ENCODE measurements at places on chromosomes 2 and 18. TPM values are rescaled to one million over a fixed set of nuclear protein-coding genes. Genes with fewer than 3 reads are reported as not detected.

DNA sequence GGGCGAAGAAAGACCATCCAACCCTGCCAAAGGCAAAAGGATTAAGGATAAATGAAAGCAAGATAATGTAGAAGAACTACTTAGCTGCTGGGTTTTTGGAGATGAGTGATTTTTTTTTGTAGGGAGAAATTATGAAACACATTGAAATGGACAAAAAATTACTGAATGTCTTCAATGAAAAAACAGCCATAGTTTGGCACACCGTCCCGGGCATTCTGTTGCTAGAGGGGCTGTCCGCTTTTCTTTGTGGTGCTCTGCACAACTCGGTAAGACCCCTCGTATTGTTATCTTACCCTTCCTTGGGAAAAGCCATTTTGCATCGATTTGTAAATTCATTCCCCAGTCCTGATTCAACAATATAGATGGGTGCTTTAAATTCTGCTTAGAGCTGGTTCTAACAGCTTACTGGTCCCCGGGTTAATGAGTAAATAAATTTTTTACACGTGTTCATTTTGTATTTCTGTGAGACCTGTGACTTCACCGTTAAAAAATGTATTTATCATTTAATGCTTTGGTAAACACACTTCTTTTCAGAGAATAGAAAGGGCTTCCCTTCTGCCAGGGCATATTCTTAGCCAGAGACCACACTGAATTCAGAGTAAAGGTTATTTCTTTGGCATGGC, 912 bp upstream of the LAPTM4A start:
- H3K27me3 ChIP-seq = no peaks in the 10 kb centered on the region
- H3K4me1 ChIP-seq = peaks cover 17% of the 10 kb centered on the region
- DNase-seq = no peak

GRCh38 chr2:168751104-168751740, 51.2 kb upstream of the NOSTRIN start:
- H3K27ac ChIP-seq = no peak overlapping the region
- H3K4me1 ChIP-seq = no peaks in the 10 kb centered on the region
- H3K27me3 ChIP-seq = no peaks in the 10 kb centered on the region
- no peak for DNase-seq

GRCh38 chr2:660586-661359, 16.4 kb downstream of the TMEM18 start:
- H3K36me3 ChIP-seq = peaks cover under 1% of the 10 kb centered on the region
- H3K27me3 ChIP-seq = no peaks in the 10 kb centered on the region
- H3K4me3 ChIP-seq = no peak overlapping the region
- no peak overlapping the region for H3K27ac ChIP-seq

The TFCP2L1 gene
- total RNA-seq = 1.9 TPM

The BMP10 gene
- total RNA-seq = not detected

The GATA6 gene
- 147 TPM for total RNA-seq

DNA sequence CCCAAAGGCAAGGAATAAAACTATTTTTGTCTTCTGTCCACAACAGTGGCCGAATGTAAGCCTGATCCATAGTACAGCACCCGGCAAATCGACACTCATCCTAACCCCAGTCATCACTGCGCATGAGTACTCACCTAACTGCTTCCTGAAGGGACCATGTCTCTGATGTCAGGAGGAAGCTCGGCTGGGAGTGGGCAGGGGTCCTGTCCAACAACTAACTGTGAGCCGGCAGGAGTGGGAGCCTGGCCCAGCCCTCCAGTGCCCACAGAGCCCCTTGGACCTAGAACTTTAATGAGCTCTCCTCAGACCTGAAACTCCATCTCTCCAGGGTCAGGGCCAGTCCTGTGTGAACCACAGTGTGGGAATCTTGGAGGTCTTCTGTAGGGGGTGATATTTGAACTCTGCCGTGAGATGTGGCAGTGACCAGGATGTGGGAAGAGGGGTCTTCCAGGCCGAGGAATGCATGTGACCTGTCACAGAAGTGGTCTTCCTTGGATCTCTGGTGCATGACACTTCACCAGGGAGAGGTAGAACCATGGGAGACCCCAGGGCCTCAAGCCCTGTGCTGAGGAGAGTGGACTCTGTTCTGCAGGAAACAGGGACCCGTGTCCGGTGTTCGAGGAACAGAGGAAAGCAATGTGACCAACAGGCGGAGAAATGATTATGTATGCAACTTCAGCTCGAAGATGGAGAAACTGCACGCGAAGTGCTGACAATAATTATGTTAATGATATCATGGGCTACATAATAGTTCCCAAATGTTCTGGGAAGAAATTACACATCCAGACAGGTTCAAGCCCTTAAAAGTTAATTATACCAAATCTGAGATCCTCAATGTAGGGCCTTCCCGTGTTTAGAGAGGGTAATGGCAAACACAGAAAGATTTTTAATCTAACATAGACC, 240.1 kb upstream of the HDAC4 start:
- peaks cover 3% of the 10 kb centered on the region for H3K27me3 ChIP-seq
- no peaks in the 10 kb centered on the region for H3K36me3 ChIP-seq
- DNase-seq = no peak
- no peak overlapping the region for H3K27ac ChIP-seq

DNA sequence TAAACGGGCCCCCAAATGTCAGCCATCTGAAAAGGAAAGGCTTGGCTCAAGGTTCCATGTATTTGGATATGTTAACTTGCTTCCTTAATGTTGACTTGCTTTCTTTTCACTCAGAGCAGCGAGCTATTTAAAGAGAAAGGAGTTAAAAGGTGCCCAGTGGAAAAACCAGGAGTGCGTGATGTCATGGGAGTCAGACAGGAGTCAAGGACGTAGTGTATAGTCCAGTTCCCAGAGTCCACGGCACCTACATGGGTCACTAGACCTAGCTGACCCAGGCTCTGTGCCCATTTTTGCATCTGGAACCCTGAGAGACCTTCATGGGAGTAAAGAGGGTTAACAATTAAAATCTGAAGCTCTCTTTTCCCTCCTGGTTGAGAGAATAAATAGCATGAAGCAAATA, 19.8 kb downstream of the SLC3A1 start:
- peaks cover 10% of the 10 kb centered on the region for H3K4me1 ChIP-seq
- no peaks in the 10 kb centered on the region for H3K36me3 ChIP-seq
- no peak overlapping the region for H3K27ac ChIP-seq
- no peak overlapping the region for H3K4me3 ChIP-seq
- no peaks in the 10 kb centered on the region for H3K27me3 ChIP-seq

DNA sequence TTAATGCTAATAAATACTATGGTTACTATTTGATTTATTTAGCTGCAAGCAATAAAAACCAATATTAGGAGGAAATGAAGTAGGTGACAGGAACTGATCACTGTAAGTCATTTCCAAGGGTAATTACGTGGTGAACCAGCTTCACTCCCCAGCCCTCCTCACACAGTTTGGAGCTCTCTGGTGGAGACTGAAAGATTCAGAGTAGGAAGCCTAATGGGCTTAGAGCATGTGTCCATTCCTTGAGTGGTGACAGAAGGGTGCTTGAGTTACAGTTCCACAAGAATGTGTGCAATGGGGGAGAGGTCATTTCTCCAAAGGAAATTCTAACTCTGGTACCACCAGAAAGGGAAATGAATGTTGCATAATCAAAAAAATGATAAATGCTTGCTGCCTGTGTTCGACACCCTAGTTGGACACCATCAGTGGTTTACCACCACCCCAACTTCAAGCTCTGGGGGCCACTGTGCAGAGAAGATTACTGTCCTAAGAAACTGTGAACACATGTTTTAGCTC, 285.1 kb upstream of the MMADHC start:
- H3K36me3 ChIP-seq = no peaks in the 10 kb centered on the region
- no peaks in the 10 kb centered on the region for H3K4me1 ChIP-seq
- H3K27ac ChIP-seq = no peak overlapping the region
- no peaks in the 10 kb centered on the region for H3K27me3 ChIP-seq
- no peak overlapping the region for H3K4me3 ChIP-seq

- no peak for DNase-seq
- no peak overlapping the region for H3K27ac ChIP-seq
- peaks cover 5% of the 10 kb centered on the region for H3K4me1 ChIP-seq
- H3K4me3 ChIP-seq = no peak overlapping the region
These were observed 52.1 kb downstream of the L3MBTL4 start for GRCh38 chr18:6362559-6363129.

DNA sequence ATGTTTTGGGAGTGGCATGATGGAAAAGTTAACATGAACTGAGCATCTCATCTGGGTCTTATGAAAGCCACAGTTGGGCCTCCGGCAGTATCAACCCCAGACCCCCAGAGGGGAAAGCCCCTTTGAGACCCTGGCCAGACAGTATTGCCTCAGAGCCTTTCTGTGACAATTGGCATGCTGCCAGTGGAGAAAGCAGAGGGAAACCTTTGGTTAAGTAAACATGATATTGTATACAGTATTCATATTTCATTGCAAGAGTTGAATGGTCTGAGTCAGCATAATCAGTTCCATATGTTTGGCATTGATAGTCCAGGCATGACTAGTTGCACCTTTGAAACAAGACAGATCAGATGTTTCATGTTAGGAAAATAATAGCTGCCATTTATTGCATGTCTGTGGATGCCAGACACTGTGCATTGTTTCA, 20.0 kb downstream of the MERTK start:
- no peak for DNase-seq
- H3K4me3 ChIP-seq = no peak overlapping the region
- H3K4me1 ChIP-seq = peaks cover 9% of the 10 kb centered on the region
- H3K27me3 ChIP-seq = no peaks in the 10 kb centered on the region
- no peaks in the 10 kb centered on the region for H3K36me3 ChIP-seq

The GNLY gene
- 2.9 TPM for total RNA-seq

DNA sequence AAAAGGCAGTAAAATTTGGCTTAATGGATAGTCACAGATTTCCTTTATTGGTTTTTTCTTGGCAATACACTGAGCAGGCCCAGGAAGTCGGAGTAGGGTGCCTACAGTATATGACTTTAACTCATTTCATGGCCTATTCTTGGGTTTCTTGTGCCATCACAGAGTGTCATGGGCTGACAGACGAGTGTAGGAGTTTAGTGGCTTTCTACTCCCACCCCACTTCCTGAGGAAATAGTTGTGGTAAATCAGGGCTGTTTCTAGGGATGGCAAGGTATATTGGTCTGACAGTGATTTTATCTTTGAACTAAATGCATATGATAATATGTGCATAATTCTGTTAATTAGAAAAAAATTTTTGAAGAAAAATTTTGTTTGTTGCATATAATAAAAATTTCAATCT, 100.1 kb downstream of the PLCL1 start:
- H3K27ac ChIP-seq = no peak overlapping the region
- no peaks in the 10 kb centered on the region for H3K36me3 ChIP-seq
- H3K27me3 ChIP-seq = no peaks in the 10 kb centered on the region

The KYNU gene
- total RNA-seq = 18.8 TPM
